ENCODE measurements at places on chromosomes 16 and 17.

GRCh38 chr17:35254107-35254773, 11.4 kb downstream of the SLFN5 start:
- DNase-seq = no peak

- DNase-seq = peak; percentile 61
These were observed 37.3 kb downstream of the SMG6 start for GRCh38 chr17:2266045-2266864.

GRCh38 chr17:69227541-69227940, 1.1 kb downstream of the ABCA10 start:
- no peak for DNase-seq

GRCh38 chr17:71171270-71171669, 949.5 kb upstream of the SOX9 start:
- DNase-seq = no peak

GRCh38 chr17:60325730-60326524, 66.0 kb downstream of the USP32 start:
- no peak for DNase-seq

DNA sequence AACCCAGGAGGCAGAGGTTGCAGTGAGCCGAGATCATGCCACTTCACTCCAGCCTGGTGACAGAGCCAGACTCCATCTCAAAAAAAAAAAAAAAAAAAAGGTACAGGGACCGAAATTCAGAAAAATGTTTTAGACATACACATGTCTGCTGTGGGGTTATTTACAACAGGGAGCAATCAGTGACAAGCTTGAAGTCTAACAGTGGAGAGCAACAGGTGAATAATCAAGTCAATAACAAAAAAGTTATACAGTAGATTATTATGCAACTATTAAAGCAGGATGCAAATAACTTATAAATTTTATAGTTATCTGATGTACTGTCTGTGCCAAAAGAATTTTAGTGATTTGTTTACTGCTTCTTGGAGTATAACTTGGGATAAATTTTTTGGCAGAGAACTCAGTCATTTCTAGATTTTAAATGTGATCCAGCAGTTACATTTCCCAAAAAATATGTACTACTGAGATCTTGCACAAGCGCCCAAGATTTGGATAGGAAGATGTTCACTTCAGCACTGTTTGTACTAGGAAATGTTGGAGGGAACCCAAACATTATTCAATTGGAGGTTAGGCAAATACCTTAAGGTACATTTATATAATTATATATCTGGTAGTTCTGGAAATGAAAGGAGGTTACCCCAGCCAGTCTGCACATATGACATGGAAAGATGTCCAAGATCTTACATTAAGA, 34.1 kb downstream of the EEF2K start:
- DNase-seq = no peak

DNA sequence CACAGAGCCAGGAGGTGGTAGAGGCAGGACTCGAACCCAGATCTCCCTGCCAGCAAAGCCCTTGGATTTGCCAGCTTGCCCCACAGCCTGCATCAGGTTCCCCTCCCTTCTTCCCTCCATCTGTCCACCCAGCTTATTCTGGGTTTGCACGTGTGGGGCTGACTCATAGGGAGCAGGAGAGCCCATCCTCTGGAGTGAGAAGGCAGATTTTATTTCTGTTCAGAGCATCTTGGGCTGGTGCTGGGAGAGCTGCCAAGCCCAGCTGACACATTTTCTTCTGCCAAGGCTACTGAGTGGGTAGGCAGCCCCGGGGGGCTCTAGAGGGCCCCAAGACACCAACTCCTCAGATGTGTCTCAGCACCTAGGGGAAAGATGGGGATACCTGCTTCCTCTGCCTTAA, 106.3 kb upstream of the CRHR1 start:
- no peak for DNase-seq

DNA sequence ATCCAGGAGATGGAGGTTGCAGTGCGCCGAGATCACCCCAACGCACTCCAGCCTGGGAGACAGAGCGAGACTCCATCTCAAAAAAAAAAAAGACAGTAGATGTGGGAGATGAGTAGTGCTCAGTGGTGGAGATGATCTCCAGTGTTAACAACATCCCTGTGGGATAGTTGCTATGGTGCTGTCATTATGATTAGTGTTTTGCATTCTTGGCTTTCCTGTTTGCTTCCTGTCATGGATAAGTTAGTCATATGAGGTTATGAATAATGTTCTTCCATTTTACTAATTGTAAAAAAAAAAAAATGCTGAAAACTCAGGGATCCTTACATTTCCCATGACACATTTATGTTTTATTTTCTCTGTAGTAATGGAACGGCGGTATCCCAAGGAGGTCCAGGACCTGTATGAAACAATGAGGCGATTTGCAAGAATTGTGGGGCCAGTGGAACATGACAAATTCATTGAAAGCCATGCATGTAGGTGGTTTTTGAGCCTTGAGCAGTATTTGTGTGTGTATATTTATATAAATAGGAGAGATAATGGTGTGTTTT, 24.5 kb upstream of the DUSP14 start:
- DNase-seq = no peak

DNA sequence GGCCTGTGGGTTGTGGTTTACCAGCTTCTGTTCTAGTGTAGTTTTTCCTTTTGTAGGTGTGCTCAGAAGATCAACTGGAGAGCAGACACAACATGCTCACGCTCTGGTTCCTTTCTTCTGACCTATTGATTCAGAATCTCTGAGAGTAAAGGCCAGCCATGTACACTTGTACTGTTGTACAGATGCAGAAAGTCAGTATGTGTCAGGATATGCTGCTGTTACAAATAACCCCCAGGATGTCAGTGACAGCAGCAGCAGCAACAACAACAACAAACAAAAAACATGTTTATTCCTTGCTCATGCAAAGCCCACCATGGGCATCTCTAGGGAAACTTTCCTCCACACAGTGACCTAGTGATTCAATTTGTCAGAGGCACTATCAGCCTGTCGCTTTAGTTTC, 154.8 kb upstream of the RBFOX1 start:
- no peak for DNase-seq

GRCh38 chr17:79819085-79819484, 20.2 kb downstream of the CBX4 start:
- no peak for DNase-seq

GRCh38 chr16:22120440-22120839, 28.1 kb downstream of the VWA3A start:
- DNase-seq = no peak

- no peak for DNase-seq
These were observed 9.1 kb downstream of the FLCN start for GRCh38 chr17:17227608-17228520.

GRCh38 chr17:74431568-74432423, at the start of gene GPRC5C:
GPRC5C (plus strand) TSS chr17:74432088; CDS start chr17:74439777, 7,689 bp downstream.
- DNase-seq = no peak

DNA sequence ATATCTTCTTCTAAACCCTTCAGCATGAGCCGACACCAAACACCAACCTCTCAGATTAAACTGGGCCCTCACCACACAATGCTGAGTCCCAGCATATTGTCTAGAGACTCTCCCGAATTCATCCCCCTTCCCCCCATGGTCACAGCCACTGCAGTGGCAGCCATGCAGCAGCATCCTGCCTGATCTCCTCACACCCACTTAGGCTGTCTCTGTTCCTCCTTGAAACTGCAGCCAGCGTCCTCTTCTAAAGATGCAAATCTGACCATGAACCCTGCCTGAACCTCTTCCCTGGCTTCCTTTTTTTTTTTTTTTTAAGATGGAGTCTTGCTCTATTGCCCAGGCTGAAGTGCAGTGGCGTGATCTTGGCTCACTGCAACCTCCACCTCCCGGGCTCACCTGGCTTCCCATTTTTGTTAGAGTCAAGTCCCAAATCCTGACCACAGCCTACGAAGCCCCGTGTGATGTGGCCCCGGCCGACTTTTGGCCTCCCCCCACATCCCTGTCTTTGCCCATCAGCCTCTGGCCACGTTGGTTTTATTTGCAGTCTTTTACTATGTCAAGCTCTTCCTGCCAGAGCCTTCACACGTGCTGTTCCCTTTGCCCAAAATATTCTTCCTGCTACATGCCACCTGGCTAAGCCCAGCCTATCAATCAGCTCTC, 2.8 kb downstream of the FA2H start:
- no peak for DNase-seq

DNA sequence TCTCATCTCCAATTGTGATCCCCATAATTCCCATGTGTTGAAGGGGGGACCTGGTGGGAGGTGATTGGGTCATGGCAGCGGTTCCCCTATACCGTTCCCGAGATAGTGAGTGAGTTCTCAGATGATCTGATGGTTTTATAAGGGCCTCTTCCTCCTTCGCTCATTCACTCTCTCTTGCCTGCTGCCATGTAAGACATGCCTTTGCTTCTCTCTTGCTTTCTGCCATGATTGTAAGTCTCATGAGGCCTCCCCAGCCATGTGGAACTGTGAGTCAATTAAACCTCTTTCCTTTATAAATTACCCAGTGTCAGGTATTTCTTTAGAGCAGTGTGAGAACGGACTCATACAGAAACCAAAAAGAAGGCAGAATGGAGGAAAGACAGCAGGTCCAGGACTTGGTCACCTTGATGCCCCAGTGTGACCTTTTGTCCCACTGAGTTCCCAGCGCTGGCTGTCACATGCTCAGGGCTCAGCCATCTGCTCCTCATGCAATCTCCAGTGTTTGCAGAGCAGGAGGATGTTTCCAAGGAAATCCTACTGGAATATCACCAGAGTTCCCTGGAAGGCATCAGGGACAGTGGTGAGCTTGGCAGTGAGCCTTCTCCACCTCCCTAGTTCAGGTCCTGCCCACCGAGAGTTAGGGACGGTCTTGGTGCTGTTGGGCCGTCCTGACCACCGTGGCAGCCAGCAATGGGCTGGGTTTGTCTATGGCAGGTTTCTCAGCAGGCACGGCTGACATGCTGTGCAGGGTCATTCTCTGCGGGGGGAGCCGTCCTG, 96.7 kb downstream of the SEC14L1 start:
- DNase-seq = no peak

DNA sequence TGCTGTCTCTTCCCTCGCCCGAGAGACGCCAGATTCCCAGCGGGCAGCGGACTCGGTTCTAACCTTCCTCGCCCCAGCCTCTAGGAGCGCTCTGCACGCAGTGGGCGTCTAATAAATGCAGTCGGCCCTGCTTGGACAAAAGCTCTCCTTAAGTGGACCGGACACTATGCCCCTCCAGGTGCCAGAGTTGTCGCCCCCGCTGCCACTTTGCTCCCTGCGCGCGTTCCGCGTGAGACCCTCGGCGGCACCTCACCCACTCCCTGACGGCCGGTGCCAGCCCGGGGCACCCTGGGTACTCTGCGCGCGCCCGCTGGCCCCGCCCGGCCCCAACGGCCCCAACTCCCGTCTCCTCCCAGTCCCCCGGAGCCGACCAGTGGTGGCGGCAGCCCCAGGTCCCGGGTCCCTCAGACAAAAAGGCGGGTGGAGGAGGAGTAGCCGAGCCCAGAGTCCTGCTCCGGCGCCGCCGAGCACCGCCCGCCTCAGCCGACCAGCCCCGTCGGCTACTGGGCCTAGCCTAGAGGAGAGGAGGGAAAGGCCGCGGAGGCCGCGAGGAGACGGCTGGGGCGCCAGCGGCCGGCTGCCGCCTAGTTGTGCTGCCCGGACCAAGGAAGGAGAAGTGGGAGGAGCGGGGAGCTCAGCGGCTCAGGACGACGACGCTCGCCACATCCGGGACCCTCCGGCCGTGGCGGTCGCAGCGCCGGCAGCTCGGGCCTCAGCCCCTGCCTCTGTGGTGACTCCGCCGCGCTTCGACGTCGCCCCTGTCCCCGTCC, 123.0 kb downstream of the GOSR1 start:
- peak; percentile 27 for DNase-seq

DNA sequence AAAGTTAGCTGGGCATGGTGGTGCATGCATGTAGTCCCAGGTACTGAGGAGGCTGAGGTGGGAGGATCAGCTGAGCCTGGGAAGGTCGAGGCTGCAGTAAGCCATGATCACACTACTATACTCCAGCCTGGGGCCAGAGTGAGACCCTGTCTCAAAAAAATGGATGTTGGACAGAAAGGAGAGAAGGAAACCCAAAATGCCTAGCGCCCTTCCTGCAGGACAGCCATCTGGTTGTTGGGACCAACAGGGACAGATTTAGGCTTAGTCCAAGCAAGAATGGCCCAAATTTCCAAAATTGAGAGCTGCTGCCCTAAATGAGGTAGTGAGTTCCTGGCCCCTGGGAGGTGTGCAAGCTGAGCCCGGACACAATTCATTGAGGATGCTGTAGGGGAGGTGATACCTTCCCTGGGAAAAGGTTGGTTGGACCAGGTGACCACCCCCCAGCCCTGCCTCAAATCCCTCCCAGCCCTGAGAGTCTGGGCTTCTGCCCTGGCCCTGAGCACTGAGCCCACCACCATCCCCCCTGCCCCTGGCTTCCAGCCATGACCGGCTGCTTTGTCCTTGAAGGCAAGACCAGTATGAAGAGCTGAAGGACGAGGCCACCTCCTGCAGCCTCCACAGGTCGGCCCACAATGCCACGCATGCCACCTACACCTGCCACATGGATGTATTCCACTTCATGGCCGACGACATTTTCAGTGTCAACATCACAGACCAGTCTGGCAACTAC, 35.1 kb downstream of the IL21R start:
- DNase-seq = no peak

DNA sequence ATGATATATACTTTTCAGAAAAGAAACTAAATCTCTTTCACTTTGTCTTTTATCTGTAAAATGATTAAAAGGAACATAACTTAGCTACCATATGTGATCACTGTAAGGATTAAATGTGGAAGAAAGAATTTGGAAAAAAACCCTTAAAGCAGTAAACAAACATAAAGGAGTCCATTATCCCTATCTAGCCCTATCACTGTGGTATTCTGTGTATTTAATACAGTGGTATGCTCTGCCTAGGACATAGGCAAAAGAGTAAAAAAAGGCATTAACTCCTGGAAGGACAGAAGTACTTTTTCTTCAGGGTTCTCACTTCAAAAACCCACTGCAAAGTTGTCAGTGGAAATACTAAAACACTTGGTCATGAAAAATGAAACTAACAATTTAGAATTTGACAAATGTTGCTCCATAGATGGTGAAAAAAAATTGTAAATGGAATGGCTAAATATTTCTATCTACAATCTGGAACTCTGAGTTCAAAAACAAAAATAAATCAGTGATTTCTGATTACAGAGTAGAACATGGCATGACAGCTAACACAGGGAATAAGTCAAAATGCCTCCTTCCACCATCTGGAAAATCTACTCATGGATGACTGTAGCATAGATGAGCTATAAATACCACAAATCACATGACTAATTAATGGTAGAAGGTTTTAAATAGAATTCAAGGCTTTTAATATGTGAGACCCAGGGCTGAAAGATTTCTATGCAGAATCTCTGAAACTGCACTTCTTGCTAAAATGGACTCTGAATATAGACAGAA, 140.1 kb downstream of the ITFG1 start:
- DNase-seq = no peak
